GM23248 (cell line): ENCODE measurements at places on chromosomes 2 and 18. TPM values are rescaled to one million over a fixed set of nuclear protein-coding genes. Genes with fewer than 3 reads are reported as not detected.

DNA sequence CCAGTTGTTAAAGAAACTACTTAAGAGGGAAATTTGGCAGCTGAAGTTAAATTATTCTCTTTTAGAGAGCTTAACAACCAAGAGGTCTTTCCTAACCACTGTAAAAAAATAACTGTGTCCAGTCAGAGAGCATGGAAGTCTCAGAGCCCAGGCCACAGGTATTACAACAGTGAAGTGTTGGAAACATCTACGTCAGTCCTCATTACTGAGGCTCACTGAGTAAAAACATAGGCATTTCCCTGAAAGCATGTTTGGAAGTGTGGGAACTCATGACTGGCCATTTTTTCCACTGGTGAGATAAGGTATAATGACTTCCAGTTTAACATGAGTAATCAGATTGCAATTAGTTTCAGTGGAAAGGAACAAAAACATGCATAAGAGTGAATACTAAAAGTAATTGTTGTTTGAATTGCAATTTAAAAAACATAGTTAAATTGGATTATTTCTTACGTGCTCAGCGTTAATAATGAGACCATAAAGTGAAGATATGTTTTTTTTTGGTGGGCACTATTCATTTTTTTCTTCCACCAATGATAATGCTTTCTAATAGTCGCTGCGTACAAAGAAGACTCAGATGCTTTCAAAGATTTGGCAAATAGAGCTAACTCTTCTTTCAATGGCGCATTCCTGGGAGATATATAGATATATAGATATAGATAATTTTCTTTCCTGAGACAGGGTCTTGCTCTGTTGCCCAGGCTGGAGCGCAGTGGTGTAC lies 60.8 kb downstream of the EFEMP1 start:
- DNase-seq: peak; percentile 99

DNA sequence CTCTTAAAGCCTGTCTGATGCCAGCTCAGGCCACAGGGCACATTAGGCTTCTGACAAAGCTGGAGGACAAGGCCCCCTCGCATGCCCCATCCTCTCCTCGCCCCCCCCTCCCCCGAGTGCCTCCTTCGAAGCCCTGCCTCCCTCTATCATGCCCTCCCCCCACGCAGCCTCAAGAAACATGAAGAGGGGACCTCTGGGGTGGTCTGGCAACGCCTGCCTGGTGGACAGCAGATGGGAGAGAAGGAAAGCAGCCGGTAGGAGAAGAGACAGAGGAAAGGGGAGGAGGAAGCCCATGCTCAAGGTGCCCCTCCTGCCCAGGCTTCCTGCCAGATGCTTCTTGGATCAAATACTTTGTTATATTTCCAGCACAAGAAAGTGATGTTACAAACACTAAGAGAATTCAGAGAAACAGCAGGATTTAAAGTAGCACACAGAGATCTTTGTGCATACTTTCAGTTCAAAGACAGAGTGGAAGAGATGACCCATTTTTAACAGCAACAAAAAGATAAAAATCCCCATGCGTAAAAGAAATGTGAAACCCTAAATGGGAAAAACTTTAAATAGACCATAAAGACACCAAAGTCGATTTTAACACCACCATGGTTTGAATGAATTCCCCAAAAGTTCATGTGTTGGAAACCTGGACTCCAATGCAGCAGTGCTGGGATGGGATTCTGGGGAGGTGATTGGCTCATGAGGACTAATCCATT lies 19.0 kb downstream of the BOK start:
- peak; percentile 26 for DNase-seq

DNA sequence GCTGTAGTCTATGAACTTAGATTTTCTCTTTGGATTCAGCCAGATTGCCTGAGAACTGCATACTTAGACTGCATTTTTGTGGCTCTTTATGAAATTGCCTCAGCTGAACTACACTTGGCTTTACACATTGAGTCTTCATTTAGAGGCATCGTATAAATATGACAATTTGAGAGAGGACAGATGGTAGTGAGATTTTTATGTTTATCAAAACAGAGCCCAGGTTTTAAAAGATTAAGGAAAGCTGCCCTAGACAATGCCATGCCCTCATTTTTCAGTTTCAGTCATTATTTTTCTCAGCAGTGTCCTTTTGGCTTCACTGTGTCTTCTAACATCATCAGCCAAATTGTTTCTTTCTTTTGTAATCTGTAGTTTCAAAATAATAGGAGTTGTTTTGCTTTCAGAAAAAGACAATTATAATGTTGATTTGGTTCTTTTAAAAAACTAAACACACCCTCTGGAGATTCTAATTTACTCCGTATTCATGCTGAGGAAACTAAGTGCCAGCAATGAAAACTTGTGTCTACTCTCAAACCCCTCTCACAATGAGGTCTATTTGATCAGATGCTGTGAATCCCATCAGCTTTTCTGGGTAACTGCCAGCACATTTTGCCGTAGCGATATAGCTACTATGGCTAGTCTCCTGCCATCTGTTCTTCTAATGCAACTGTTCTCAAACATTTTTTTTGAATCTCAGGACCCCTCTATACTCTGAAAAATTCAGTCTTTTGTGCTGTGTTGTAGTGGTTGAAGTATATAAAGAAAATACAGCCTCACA lies 46.2 kb downstream of the TWSG1 start:
- DNase-seq: peak; percentile 63

Gene C2orf92
- 1.2 and 3.4 TPM in 2 replicates for total RNA-seq

GRCh38 chr2:8049851-8050571 lies 631.8 kb upstream of the ID2 start:
- DNase-seq: no peak

DNA sequence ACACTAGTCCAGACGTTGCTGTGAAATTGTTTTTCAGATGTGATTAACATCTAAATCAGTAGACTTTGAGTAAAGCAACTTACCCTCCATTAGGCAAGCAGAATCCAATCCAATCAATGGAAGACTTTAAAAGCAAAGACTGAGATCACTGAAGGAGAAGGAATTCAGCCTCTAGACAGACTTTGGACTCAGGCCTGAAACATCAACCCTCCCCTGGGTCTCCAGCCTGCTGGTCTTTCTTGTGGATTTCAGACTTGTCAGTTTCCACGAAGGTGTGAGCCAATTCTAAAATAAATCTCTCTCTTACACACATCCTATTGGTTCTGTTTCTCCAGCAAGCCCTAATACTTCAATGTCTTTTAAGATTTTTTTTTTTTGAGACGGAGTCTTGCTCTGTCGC lies 50.0 kb upstream of the EDAR start:
- no peak for DNase-seq

Gene DOCK10
- 19.2 and 20.5 TPM in 2 replicates for total RNA-seq

GRCh38 chr18:2656237-2656980 lies 883 bp downstream of the SMCHD1 start:
- peak; percentile 76 for DNase-seq

- DNase-seq: peak; percentile 7
These were observed 13.0 kb downstream of the PTMA start for GRCh38 chr2:231720987-231721966.

Gene GKN1
- total RNA-seq: not detected in 2 replicates

Gene PDE1A
- total RNA-seq: 1.9 and 16.3 TPM in 2 replicates
